ENCODE measurements at places on chromosomes 5 and 9. TPM values are rescaled to one million over a fixed set of nuclear protein-coding genes. Genes with fewer than 3 reads are reported as not detected.

SPATA31A3 gene
- not detected for total RNA-seq

NOXA1 gene
- total RNA-seq: 2.2 TPM

TLE1 gene
- total RNA-seq: 27.2 TPM

SPRY4 gene
- total RNA-seq: not detected

MZB1 gene
- total RNA-seq: 2.9 TPM

RGS7BP gene
- total RNA-seq: not detected

Data from mononuclear cell (primary cell).